Articular chondrocyte of knee joint (primary cell): ENCODE measurements at places on chromosomes 7 and 10. TPM values are rescaled to one million over a fixed set of nuclear protein-coding genes. Genes with fewer than 3 reads are reported as not detected.

DKK1 gene
- total RNA-seq, result 17.5 and 90.9 TPM in 2 replicates

PIK3AP1 gene
- total RNA-seq, result 0.26 and 0.32 TPM in 2 replicates

CYTH3 gene
- 63.0 and 76.9 TPM in 2 replicates for total RNA-seq

LRRC17 gene
- 1.4 and 1.6 TPM in 2 replicates for total RNA-seq

UCMA gene
- not detected in 2 replicates for total RNA-seq

CCDC146 gene
- total RNA-seq, result 2.7 and 2.9 TPM in 2 replicates

SSC4D gene
- total RNA-seq, result 0.65 and 0.97 TPM in 2 replicates

SORBS1 gene
- total RNA-seq, result 1.3 and 2.6 TPM in 2 replicates

MACC1 gene
- 0.13 and 0.22 TPM in 2 replicates for total RNA-seq

MCM10 gene
- total RNA-seq, result 3.1 and 4.1 TPM in 2 replicates

VAX1 gene
- not detected in 2 replicates for total RNA-seq

IDI1 gene
- 63.8 and 68.9 TPM in 2 replicates for total RNA-seq

CYP26C1 gene
- total RNA-seq, result 0.11 and 0.26 TPM in 2 replicates

RGR gene
- not detected in 2 replicates for total RNA-seq

ABCB4 gene
- total RNA-seq, result 0.65 and 3.5 TPM in 2 replicates

TET1 gene
- total RNA-seq, result 7.7 and 8.9 TPM in 2 replicates

LRMDA gene
- total RNA-seq, result 9.5 and 19.7 TPM in 2 replicates

HILPDA gene
- 12.2 and 14.1 TPM in 2 replicates for total RNA-seq

CALHM1 gene
- total RNA-seq, result not detected in 2 replicates

UNCX gene
- total RNA-seq, result not detected in 2 replicates

GRID2IP gene
- under 0.01 and 0.11 TPM in 2 replicates for total RNA-seq
